ENCODE measurements at places on chromosomes 5 and 9.

GRCh38 chr5:128228008-128228407, 144.4 kb downstream of the SLC12A2 start:
- DNase-seq: no peak

DNA sequence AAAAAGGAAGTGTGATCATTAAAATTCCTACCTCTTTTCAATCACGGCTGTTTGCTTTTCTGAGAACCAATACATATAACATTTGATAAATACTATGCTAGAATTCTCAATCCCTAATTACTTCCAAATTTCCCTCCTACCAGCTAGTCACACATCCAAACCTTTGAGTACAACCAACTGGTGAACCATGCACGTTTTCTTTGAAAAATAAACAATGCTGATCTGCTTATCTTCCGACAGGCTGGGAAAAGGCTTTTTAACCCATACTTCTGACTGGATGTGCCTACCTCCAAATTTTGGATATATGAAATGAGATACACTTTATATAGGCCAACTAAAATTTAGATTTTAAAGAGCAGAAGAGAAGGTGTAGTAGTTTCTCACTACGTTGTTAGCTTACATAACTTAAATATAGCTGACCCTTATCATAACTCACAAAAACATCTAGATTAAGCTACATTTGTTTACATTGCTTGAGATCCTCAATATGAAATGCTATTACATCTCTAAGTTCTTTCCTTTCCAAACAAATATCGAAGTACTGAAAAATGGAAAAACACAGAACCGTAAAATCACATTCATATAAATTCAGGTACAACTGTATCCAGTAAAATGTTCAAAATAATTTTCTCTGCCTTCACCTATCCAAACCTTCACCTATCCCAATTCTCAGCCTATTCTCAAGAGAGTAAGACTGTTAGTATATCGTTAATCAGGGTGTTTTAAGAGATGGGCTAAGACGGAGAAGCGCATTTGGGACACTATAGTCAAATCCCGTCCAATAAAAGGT, 2.1 kb downstream of the NR3C1 start:
- DNase-seq: no peak

GRCh38 chr5:59342181-59342580, 551.3 kb downstream of the PDE4D start:
- no peak for DNase-seq

- DNase-seq: no peak
Observed at GRCh38 chr5:41517909-41518308, 7.5 kb upstream of the PLCXD3 start.

- no peak for DNase-seq
Observed at GRCh38 chr5:126640866-126641265, 40.1 kb downstream of the PHAX start.

DNA sequence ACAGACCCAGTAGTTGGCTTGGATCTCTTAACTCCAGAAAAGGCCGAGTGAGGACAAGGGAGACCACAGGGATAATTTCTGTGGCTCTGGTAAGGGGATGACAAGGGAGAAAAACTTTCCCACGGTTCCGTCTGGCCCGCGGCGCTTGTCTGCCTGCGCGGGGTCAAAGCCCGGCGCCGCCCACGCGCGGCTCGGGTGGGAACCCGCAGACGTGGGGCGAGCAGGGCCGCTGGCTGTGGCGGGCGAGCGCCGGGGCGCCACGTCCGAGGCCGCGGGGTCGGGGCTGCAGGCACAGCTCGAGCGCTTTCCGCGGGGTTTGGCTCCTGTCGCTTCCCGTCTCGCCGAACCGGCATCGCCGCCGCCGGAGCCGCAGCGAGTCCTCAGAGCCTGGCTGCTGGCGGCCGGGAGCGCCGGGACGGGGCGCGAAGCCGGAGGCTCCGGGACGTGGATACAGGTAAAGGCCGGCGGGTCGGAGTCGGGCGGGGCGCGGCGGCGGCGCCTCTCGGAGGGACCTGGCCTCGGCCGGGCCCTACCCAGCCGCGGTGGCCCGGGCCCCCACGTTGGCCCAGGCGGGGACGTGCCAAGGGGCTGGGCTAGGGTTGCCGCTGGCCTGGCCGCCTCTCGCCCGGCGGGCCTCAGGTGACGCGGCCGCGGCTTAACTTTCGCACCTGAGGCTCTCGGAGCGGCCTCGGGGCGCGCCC, at the start of gene RNF180:
RNF180 (plus strand) TSS at position 344 of the 701 bp plus-strand sequence. CDS start 34,965 bp downstream, outside the sequence.
- peak; percentile 84 for DNase-seq

DNA sequence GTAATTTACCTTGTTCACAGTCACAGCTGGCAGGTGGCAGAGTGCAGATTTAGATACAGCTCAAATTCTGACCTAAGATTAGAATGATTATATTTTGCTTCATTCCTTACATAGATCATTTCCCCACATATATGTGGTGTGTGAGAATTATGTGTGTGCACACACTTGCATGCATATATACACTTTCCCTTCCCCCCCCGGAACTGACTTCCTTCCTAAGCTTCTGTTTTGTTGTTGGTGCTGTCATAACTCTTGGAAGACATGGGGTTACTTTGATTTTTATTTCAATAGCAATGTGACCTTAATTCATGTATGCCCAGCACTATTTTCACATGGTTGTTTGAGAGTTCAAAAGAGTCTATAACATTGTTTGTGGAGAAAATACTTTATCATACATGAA, 112.8 kb downstream of the CMYA5 start:
- no peak for DNase-seq

GRCh38 chr9:130893341-130894101, 3.1 kb downstream of the QRFP start:
- peak; percentile 82 for DNase-seq

- DNase-seq: no peak
Observed at GRCh38 chr5:145158730-145159129, 676.4 kb downstream of the PRELID2 start.

DNA sequence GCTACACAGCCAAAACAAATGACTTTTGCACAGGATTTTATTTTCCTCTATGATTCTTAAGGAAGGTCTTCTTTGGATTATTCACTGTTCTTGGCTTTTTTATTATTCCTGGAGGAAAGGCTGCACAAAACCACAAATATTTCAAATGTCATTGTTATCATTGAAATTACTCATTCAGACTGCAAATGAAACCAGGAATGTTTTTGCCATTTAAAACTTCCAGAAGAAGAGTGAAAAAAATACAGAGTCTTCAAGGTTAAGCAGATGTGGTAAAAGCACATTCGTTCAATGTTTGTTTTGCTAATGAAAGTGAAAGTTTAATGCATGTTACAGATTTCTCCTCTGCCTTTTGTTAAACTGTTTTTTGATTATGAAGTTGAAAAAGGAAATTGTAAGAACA, 238.2 kb downstream of the TLE4 start:
- no peak for DNase-seq

- no peak for DNase-seq
Observed at GRCh38 chr9:106228861-106229260, 534.5 kb downstream of the TMEM38B start.

DNA sequence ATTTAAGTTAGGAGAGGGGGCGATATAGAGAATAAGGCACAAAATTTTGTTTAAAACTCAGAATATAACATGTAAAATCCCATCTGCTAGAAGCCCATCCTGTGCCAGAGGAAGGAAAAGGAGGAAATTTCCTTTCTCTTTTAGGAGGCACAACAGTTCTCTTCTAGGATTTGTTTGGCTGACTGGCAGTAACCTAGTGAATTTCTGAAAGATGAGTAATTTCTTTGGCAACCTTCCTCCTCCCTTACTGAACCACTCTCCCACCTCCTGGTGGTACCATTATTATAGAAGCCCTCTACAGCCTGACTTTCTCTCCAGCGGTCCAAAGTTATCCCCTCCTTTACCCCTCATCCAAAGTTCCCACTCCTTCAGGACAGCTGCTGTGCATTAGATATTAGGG, 18.3 kb downstream of the MOCS2 start:
- no peak for DNase-seq

- DNase-seq: no peak
Observed at GRCh38 chr9:22975951-22976350, 529.3 kb downstream of the DMRTA1 start.
